ENCODE measurements at places on chromosomes 2 and 18.

DNA sequence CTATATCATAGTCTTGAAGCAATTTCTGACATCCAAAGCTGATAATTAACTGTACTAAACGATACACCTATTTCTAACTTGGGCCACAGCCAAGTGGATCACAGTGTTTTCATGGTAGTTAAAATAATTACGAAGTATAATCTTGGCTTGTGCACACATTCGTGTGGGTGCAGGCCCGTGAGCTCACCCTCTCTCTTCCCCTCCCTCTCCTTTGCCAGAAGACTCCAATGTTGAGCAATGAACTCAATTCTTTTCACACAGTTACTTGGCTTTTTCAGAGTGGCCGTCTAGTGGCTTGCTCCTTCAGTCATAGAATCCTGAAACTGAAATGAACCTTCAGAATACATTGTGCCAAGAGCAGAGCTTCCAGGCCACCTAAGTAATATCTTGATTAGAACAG lies 178.7 kb downstream of the NCKAP5 start:
- no peak for DNase-seq

DNA sequence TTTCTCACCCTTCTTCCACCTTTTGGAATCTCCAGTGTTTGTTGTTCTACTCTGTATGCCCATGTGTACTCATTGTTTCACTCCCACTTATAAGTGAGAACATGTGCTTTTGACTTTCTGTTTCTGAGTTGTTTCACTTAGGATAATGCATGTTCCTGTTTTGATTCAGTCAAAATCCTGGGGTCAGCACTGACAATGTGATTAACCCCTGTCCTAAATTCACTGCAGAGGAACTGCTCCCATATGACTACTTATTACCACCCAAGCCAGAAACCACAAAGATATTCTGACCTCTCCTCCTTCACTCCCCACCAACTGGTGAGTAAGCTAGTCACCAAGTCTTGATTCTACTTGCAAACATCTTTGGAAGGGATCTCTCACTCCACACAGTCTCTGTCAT lies 251.4 kb upstream of the TCF4 start:
- DNase-seq, result no peak

DNA sequence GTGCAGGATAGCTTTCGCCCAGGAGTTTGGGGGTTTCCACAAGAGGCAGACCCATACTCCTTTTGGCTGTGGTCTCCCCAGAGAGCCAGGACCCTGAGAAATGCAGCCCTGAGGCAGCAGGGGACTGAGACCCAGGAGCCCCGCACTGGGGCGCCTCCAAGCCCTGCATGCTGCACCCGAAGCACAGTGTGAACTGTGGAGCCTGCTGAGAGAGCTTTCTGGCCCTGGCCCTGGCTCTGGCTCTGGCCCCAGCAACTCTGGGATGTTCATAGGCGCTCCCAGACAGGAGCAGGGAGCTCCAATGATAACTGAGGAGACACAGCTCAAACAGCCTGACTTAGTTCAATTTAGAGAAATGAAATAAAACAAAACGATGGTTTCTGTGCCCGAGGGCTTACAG lies 96.4 kb upstream of the TEX51 start:
- DNase-seq, result no peak

GRCh38 chr2:195364015-195364965 lies 292.7 kb upstream of the SLC39A10 start:
- DNase-seq, result no peak

GRCh38 chr2:197810016-197810415 lies 5.6 kb downstream of the PLCL1 start:
- DNase-seq, result no peak

DNA sequence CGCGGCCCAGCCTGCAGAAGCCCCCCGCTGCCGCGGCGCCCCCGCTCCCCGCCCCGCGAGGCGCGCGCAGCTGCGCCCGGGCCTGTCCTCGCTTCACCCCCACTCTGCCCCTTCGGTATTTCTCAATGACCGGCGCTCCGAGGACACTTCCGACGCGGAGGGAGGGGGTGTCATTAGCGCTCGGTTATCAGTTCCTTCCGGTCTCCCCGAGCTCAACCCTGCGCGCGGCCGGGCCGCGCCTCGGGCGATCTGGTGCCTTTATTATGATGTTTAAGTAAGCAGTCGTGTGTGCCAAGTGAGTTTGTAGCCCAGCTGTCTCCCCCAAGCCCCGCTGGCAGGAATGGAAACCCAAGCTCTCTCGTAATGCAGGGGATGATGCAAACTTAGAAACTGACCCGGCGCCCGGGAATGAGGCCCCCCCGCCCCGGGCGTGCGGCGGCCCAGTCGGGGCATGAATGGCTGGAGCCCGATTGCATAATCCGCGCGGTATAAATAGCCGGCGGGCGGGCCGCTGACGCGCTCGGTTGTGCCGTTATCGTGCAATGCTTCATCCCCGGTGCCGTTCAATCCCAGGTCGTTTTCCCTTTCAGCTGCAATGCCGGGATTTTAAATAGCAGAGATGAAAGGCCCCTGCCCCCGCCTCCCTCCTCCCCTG lies 3.9 kb upstream of the SPRED2 start:
- DNase-seq, result peak; percentile 97

GRCh38 chr2:636641-637405 lies 40.4 kb downstream of the TMEM18 start:
- DNase-seq, result no peak

DNA sequence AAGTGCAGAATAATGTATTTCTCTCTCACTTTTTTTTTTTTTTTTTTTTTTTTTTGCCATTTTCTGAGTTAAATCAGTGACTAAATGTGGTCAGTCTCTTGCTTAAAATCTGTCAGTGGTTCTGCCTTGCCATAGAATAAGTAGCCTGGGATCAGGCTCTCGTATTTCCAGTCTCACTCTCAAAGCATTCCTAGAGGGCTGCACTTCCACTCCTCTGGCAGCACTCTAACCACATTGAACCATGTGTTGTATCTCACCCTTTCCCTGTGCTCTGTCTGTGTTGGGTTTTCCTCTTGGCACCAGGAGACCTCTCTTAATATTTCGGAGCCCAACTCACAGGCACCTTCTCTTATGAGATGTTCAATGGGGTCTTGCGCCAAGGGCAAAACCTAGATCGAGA lies 304.4 kb downstream of the CTNNA2 start:
- no peak for DNase-seq

- no peak for DNase-seq
Observed at GRCh38 chr18:31093880-31094279, 8.3 kb downstream of the DSC2 start.

- DNase-seq, result no peak
Observed at GRCh38 chr2:229470781-229471180, 199.7 kb upstream of the PID1 start.

DNA sequence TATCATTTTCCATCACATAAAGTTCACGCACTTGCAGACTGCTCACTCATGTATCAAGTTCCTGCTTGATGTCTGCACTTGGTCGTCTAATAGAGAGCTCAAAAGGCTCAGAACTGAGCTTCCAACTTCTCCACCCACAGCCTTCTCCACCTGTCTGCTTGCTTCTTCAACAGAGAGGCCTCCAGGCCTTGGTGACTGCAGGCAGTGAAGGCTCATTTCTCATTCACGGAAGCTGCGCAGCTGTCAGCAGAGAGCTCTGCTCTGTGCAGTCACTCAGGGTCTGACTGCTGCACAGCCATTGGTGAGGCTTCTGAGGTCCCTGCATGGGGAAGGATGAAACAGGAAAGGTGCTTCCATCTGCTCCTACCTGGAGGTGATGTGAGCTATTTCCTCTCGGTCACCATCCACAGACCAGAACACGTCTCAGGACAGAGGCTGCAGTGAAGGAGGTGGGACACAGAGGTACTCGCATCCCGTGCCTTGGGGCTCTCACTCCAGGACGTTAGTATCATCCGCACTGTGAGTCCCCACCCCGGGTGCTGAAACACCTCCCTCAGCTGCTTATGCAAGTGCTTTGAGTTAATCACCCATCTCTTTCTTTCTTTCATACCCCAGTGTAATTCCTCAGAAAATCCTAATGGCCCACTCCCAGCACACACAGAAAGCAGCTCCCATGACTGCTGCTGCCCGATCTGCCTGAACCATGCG lies 126.2 kb downstream of the TMEM18 start:
- no peak for DNase-seq

DNA sequence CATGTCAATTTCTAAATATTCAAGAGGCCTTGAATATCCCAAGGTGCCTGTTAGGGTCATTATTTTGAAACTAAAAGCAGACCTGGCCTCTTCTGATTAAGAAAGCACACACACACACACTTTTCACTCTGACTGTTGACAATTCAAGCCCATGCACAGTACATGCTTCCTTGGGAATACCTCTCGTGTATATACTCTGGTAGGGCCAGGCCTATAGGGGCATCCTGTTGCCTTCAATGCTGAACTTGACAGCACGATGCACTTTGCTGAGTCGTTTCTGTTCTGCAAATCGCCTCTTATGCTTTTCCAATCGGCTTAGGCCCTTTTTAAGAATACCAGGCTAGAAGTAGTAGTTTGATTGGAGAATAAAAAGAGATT lies 40.6 kb downstream of the IWS1 start:
- DNase-seq, result no peak

DNA sequence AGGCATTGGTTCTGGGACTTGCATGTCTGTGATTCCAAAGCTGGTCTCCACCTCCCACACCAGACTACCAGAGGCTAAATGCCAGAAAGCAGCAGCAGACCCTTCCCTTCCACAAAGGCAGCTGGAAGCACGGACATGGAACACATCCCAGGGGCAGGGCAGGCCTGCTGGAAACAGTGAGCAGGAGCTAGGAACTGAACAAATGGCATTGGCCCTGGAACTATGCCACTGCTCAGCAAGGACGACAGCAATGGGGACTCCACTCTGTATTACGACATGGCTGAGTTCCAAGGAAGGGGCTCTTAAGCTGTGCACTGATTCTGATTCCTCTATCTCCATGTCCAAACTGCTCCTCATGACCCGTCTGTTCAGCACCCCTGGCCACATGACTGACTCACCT lies 77.8 kb upstream of the TFCP2L1 start:
- DNase-seq, result no peak

- no peak for DNase-seq
Observed at GRCh38 chr18:74286106-74286855, 5.5 kb downstream of the CYB5A start.

DNA sequence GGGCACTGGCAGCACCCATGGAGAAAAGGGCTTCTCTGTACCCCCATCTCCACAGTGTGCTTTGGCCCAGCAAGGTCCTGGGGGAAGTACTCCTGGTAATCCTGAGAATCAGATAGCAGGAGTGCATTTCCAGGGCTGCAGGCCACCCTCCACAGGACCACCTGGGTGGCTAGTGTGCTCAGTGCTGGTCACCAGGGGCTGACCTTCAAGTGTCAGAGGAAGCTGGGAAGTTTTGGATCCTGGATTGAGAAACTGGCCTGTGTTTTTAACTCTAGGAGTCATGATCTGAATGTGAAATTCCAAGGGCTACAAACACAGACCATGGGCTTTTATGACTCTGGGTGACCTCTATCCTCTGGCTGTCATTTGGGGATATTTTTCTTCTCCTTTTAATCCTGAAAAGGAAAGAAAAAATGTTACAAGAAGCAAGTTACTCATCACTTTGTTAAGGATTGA lies 9.3 kb downstream of the RHOB start:
- DNase-seq, result peak; percentile 65

DNA sequence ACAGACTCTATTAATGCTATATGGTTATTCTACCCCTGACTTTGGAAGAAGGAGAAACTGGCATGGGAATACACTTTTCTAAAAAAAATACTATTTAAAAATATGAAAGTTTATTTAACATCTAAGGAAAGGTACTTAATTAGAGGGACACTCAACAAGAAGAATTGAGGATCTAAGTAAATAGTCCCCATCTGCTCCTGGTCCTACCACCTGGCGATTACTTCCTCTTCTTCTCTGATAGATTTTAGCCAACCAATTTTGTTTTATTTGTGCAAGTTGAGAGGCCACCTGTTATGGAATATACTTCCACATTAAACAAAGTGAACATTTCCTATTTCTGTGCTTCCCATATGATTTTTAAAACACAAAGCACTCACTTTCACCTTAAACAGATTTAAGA lies 111.7 kb downstream of the BCL2 start:
- no peak for DNase-seq

GRCh38 chr18:41266616-41267015 lies 688.4 kb upstream of the PIK3C3 start:
- DNase-seq, result no peak

DNA sequence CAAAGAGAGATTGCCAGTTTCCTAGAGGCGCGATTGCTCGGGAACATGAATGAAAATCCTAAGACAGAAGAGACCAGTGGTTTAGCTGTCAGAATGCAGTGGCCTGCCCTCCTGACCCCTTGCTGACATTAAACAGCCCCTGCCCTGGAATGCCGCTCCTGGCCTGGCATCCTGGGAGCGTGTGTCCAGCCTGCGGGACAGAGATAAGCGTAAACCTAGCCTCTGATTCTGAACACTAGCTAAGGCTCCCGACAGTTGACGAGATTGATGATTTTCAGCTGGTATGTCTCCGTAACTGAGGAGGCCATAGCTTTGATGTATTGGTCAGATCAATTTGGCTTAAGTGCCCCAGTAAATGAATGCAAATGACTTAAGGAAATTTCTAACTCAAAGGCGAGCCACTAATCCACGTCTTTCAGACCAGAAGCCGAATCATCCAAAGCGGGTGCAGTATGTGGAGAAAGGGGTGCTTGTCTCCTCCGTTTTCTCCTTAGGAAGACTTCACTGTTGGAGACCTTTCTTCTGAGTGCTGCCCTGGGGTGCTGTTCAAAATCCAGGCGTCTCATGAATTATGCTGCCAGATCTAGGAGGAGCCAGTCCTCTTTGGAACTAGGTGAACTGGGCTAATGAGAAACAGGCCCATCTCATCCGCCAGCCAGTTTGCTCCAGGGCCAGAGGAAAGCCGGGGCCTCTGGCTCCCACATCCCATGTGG lies 142.5 kb upstream of the L3MBTL4 start:
- no peak for DNase-seq
